ENCODE measurements at places on chromosomes 4 and X.

GRCh38 chr4:161404346-161405110 lies 759.3 kb downstream of the FSTL5 start:
- no peak for DNase-seq

- no peak for DNase-seq
Observed at GRCh38 chr4:124437853-124438495, 274.6 kb downstream of the ANKRD50 start.

DNA sequence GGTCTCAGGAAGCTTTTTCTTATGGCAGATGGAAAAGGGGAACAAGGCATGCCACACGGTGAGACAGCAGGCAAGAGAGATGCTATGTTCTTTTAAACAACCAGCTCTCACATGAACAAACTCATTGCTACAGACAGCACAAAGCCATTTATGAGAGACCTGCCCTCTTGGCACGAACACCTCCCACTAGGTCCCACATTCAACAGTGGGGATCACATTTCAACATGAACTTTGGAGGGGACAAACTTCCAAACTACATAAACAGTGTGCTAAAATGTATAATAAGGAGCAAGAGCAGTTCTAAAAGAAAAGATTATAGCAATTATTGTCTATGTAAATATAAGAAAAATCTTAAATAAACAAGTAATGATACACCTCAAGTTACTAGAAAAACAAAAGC lies 391.8 kb upstream of the CPXCR1 start:
- no peak for DNase-seq

GRCh38 chrX:54494166-54494988 lies 1.7 kb downstream of the FGD1 start:
- no peak for DNase-seq

GRCh38 chr4:139266208-139266582 lies 13.8 kb downstream of the MGARP start:
- no peak for DNase-seq

DNA sequence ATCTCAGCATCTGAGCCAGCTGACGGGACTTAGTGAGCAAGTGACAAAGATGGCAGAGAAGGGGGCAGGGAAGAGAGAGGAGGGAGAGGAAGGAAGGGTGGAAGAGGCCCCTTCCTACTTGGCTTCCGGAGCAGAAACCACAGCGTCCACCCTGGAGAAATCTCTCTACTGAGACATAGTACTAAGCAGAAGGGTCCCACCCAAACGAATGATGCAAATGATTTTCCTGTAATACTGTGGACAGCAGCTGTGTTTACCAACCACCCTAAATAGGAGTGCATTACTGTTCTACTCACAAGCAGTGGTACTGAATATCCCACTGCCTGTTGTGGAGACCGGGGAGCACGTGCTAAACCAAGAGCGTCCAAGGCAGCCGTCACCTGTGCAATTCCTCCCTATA lies 29.4 kb downstream of the DTHD1 start:
- no peak for DNase-seq

DNA sequence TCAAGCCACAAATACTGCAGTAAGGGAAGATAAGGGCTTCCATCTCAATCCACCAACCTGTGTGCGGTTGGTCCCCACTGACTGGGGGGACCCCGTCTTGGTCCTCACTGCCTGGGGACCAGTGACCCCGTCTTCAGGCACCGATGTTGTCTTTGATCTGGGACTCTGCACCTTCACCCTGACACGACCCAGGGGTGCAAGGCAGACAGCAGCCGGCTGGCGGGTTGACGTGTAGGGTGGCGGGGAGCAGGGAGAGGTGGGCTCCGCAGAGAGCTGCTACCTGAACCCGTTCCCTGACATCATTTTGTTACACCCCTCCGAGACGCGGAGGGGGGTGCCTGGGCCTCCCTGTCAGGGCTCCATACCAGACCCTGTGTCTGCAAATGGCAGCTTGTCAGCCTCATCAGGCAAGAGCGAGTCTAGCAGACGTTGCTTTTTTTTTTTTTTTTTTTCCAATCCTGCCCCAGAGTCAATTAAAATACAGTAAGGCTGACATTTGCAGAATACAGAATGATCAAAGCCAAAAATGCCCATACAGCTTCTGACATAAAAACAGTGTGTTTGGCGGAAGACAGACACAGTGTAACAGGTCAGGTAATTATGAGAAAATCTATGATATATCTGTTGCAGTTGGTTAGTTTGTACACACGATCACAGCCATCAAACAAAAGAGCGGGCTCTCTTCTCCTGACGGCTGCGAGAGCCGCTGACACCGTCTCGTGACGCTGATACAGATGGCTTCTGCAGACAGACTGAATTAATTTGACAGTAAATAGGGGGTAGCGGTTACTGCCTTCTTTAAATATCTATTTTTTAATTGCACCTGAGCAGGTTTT lies 118.6 kb downstream of the CRLF2 start:
- no peak for DNase-seq

DNA sequence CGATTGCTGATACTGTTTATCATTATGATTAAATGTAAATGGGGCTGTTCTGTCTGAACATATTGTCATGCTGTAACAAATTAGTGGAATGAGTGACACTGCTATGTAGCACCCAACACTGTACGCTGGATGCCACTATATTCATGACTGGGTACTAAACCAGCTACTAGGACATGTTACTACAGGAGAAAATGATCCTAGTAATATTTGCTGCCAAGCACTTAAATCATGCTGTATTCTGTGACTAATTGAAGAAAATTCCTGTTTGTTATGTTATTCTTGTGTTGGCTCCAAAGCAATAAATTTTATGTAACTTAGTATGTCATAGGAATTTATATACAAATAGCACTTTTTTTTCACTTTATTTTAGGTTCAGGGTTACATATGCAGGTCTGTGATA lies 804.2 kb downstream of the CENPC start:
- DNase-seq, result no peak

GRCh38 chr4:84239278-84239845 lies 259.7 kb downstream of the NKX6-1 start:
- DNase-seq, result no peak

- no peak for DNase-seq
Observed at GRCh38 chr4:137768881-137769280, 236.6 kb upstream of the PCDH18 start.

GRCh38 chr4:89358935-89359638 lies 51.5 kb upstream of the GPRIN3 start:
- no peak for DNase-seq

GRCh38 chr4:31126881-31127398 lies 406.8 kb downstream of the PCDH7 start:
- no peak for DNase-seq

DNA sequence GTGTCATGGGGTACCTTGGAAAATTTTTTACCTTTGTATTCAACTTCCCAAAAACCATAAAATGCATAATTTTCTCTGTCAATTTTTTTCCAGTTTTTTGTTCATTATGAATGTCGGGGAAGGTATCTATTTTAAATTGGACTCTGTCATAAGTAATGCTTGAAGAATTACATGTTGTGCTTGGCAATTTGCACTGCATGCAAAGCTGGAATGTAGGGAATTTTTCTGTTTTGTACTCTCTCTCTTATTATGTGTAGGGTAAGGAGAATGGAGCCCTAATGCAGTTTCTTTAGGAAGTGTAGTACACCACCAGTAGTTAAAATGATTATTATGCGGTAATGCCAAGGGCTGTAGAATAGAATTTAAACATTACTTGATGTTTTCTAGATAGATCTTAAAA lies 137.7 kb upstream of the LIMCH1 start:
- DNase-seq, result no peak

DNA sequence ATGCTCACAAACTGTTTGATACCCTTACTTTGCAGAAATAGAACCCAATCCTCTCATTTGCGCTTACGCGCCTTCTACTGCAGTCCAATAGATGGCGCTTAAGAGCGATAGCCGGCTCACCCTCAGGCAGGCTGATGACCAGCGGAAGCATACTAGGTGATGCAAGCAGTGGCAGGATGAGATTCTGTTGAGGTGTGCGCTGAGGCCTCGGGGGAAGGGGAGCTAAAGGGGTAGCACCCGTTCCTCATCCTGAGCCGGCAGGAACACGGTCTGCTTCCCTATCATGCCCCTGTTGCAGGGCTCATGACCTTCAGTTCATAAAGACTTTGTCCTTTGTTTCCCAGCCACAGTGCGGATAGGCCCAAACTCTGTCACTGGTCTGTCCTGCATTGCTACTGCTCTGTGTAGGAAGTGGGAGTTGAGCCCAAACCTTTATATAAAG lies 628.9 kb downstream of the TLL1 start:
- no peak for DNase-seq

- no peak for DNase-seq
Observed at GRCh38 chrX:10900585-10901289, 210.4 kb upstream of the HCCS start.

GRCh38 chr4:133389029-133389428 lies 239.9 kb downstream of the PCDH10 start:
- DNase-seq, result no peak

- no peak for DNase-seq
Observed at GRCh38 chr4:16384576-16384975, 158.3 kb upstream of the TAPT1 start.

GRCh38 chr4:137156807-137157206 lies 375.5 kb downstream of the PCDH18 start:
- no peak for DNase-seq

DNA sequence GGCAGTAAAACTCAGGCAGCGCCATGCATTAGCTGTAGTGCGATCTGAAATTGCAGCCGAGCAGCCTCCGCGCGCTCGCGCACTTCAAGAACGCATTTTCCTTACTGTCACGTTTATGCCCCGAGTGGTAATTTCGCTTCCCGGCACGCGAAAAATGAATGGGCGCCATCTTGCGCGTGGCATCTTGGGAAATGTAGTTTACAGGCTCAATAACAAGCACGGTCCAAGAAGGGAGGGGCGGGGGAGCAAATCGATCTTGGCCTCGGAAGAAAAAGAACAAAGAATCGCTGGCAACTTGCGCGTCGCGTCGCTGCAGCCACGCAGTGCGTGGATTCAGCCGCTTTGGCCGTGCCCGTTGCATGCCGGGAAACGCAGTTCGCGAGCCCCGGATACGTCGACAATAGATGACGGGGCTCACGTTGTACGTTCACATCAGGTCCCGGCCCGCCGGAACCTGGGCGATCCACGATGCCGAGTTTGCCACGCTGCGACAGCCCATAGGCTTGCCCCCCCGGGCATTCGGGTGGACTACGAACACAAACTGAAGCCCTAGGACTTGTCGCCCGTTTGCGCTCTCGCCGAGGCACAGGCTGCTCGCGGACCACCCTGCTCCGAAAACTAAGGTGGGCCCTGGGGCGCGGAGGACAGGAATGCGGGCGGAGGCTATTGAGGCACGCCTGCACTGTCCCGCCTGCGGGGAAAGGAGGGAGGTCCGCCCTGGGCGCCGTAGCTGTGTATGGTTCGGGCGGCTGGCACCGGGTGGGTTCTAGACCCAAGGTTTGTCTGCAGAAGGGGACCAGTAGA lies at the start of gene FTSJ1:
TSS of gene FTSJ1 (plus strand) at position 426 of the 804 bp plus-strand sequence. CDS start 1,849 bp downstream, outside the sequence.
- peak; percentile 71 for DNase-seq

- DNase-seq, result no peak
Observed at GRCh38 chrX:17913801-17914200, 52.7 kb upstream of the RAI2 start.

- DNase-seq, result no peak
Observed at GRCh38 chrX:13487731-13488505, 81.5 kb upstream of the EGFL6 start.

DNA sequence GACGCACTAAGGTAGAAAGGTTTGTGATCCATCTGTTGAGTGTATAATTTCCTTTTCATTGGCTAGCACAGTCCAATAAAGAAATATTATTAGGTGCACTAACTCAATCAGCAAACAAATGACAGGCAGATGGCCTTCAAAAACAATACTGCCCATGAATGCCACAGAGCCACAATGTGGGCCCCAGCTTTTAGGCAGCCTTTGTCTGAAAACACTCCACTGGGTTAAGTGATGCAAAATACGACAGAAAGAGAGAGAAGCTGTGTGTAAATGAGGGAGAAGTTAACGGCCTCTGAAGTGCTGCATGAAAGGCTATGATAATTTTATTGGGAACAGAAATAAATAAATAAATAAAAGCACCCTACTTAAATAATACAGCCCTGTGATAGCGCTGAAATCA lies 274.6 kb downstream of the NKX6-1 start:
- DNase-seq, result no peak

- DNase-seq, result no peak
Observed at GRCh38 chr4:171169396-171169795, 643.8 kb upstream of the GALNTL6 start.

- no peak for DNase-seq
Observed at GRCh38 chr4:101039367-101039766, 308.0 kb downstream of the PPP3CA start.

- no peak for DNase-seq
Observed at GRCh38 chr4:81085291-81085690, 54.8 kb downstream of the BMP3 start.

DNA sequence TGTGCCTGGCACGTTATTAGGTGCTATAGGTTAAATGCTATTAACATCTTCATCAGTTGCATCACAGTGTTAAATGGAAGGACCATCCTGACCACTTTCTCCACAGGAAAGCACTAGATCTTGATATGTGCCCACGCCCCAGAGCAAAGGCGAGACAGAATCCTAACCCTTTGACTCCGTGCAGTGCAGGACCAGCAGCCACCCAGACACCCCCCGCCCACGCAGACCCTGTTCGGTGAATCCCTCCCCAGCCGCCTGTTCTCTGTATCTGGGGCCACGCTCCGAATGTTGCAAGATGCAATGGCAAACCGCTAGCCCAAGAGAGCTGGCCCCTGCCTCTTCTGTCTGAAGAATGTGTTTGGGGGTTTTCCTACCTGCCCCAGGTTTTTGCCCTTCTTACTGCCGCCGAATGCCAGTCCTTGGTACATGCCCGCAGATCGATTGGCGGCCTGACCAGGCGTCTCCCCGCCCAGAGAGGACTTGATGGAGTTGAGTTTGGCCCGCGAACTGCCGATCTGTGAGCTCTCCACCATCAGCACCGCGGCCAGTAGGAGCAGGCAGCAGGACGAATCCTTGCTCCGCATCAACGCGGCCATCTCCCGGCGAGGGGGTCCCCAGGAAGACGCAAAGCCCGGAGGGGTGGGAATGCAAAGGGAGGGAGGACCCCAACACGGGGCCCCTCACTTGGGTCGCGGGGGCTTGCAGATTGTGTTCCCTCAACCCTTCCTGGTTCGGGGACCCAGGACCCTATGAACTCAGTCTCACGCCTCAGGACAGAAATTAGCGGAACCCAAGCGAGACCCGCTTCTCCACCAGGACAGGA lies 906 bp downstream of the DKK2 start:
- no peak for DNase-seq

DNA sequence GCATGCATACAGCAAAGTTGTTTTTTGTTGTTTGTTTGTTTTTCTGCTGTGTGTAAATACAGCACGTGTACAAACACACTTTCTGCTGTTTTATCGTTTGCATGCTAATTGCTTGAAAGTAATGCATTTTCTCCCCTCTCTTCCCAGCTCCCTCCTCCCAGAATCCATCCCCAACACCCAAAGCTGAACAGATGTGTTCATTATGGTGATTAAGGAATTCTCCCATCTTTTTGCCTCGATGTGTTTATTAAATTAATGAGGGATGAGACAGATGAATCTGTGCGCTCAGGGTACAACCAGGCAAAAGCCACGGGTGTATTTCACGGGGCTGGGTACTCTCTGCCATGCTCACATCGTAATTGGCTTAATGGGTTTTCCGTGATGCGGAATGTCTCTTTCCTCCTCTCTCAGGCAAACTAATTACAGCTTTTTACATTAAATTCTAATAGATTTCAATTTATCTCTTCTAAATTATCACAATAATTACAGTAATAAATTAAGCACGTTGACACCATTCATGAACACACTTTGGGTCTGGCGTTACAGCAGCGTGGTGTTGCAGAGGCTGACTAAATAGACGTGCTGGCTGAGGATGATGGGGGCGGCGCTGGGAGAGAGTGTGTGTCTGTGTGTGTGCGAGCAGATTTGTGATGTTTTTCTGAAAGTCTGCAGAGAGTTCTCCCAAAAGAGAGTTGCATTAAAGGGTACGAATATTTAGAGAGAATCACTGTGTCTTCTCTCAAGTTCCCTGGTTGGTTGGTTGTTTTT lies 117.7 kb downstream of the CRLF2 start:
- no peak for DNase-seq
